ENCODE measurements at places on chromosomes 1 and 21.

- DNase-seq: peak; percentile 74
These were observed 61.3 kb downstream of the VCAM1 start for GRCh38 chr1:100780814-100781213.

DNA sequence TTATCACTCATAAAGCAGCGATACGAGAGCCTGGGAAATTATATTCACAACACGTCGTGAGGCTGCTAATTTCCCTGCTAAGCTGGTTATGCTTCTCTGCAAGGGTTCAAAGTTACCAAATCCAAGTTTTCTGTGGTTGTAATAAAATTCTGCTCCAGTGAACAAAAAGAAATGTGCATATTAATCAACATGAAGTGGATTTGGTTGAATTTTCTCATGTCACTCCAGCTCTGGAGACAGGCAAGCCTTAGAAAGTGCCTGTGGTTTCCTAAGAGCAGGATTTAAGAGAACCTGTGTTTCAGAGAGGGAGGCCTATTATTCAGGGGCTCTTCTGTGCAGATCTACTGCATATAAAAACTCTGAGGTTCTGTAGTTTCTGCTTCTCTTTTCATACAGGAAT is 87.5 kb downstream of the WLS start:
- DNase-seq: no peak

DNA sequence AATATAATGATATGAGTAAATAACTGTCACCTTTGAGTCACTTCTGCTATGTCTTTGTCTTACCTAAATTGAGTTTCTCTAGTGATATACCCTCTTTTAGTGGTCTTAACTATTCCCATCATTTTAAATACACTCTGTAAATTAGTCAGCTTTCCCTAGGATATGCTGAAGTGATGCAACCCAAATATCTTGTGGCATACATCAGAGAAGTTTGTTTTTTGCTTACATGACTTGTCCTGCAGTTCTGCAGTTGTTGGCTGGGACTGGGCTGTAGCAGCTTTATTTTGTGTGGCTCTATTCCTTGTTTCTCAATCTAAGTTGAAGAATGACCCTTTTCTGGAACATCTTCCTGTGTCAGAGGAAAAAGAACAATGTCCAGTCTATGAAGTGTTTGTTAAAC is 76.4 kb downstream of the TTC3 start:
- no peak for DNase-seq

- no peak for DNase-seq
These were observed 138.8 kb downstream of the HHAT start for GRCh38 chr1:210467440-210468043.

DNA sequence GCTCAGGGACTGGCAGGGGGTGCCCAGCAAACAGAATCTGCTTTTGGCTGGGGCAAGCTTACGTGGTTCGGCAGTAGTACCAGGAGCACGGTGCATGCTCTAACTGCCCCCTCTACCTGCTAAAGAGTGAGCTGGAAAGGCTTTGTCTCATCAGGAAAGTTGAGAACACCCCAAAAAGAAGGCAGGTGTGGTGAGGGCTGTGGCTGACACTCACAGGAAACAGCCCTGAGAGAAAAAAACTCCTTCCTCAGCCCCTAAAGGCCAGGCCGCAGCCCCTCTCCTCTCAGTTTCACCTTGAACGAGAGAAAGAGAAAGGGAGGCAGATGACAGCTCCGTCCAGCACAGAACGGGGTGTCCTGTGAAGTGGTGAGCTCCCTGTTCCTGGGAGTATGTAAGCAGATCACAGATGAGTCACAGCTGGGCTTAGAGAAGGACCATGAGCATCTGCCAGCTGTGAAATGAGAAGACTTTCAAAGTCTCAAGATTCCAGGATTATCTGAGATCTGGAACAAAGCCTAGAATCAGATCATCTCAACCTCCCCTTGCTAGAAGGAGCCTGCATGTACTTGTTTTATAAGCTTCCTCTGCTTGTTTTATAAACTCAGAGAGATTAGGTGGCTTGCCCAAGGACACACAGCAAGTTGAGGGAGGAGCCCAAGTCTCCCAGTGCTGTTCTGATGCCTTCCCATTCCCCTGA is 13.4 kb downstream of the LAPTM5 start:
- no peak for DNase-seq

GRCh38 chr1:36134505-36135329 is 9.7 kb upstream of the COL8A2 start:
- peak; percentile 81 for DNase-seq

GRCh38 chr1:201299968-201300367 is 16.7 kb downstream of the PKP1 start:
- DNase-seq: no peak

GRCh38 chr1:231866392-231867331 is 240.1 kb downstream of the DISC1 start:
- peak; percentile 62 for DNase-seq

- no peak for DNase-seq
These were observed 673.7 kb upstream of the BRINP3 start for GRCh38 chr1:191151321-191151807.

DNA sequence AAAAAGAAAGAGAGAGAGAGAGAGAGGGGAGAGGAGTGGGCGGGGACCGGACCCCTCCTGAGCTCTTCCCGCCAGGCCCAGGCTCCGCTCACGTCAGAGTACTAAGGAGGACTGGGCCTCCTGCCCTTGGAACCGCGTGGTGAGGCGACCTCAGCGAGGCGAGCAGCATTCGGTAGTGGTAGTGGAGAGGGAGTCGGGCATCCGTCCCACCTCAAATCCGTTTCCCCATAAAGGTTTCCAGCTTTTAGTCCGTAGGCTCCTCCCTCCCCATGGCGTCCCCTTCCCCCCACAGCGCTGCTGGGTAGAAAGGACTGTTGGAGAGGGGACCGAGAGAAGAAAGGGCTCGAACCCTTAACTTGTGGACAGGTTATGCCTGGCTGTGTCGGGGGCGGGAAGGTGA is 124.4 kb upstream of the BARHL2 start:
- peak; percentile 16 for DNase-seq

DNA sequence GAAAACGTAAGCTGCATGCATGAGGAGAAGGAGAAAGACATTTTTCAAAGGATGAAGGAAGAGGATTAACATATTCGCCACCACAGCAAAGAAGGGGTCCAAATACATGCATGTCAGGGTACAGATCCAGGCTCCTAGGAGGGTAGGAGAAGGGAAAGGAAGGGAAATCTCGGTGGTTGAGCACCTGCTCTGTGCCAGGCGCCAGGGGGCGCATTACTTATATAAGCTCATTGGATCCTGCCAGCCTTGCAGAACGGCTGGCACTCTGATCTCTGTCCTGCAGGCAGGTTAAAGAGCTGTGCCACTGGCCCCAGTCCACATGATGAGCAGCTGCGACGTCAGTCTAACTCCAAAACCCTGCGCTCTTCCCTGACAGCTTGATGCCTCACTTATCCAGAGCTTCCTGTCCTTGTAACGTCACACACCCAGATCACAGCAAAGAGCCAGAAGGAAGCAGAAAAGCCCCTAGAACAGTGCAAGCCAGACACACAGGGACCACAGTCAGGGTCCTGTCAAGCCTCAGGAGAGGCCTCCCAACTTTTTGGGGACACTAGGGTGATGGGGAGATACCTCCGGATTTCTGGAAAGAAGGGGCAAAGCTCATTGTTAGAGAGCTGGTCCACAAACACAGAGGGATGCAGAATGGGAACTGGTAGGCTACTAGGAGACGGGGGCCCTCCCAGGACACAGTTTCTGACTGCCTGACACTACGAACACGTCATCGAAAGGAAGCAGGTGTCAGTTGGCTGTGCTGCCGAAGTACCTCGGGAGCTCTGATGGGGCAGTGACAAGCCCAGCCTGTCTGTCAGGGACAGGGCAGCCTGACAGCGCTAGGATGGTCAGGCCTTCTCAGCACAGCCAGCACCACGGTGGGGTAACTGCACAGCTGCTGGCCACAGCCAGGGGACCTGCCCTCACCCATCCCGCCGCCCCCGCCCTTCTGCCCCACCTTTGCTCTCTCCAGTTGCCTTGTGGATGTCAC is 99.1 kb downstream of the BEND5 start:
- DNase-seq: peak; percentile 78

DNA sequence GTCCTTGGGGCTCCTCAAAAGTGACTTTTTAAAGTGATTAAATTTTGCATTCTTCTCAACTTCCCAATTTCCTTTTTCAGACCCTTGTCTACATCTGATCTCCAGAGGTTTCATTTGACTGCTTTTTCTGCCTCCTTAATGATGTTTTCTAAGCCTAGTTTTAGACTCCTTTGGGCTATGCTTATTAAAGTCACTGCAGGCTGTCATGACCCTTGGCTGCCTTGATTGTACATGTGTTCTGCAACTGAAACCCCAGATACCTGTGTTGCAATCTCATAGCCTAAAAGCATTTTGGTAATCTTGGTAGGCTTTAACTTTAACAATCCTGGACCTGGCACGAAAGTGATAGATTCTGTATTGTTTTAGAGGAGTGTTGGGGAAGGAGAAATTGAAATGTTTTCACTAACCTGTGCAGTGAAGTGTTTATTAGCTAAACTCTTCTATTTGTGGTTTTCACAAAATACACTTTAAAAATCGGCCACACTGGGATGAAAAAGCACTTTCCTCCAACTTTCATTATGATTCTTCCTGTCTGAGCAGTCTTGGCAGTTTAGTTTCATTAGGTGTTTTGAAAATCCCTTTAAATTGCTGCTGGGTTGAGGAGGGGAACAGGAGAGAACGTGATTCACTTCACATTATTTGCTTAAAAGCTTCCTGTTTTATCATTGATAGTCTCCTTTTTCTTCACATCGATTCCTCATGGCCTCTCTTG is 4.9 kb downstream of the MACO1 start:
- no peak for DNase-seq

DNA sequence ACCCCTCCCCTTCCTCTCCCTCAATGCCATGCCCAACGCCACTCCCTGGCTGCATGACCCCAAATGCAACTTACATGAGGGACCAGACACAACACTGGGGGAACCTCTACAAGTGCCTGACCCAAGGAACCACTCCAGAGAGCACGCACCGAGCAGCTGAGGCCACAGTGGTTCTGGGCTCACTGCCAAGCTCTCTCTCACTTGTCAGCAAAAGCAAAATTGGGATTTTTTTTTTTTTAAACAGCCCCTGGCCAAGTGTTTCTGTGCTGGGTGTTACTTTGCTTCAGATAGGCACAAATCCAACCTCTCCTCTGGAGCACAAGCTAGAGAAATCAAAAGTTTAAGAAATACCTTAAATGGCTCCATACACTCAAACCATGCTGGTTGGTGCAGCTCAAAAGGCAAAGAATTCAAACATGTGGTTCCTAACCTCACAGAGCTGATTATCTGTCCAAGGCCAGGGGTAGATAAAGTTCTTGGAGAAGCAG is 363.0 kb downstream of the SETD4 start:
- DNase-seq: no peak

- peak; percentile 71 for DNase-seq
These were observed 143.7 kb downstream of the DNM3 start for GRCh38 chr1:171984850-171985485.

- no peak for DNase-seq
These were observed 463.8 kb downstream of the USP25 start for GRCh38 chr21:16193496-16194094.

GRCh38 chr21:25453524-25453923 is 153.8 kb downstream of the MRPL39 start:
- DNase-seq: no peak

DNA sequence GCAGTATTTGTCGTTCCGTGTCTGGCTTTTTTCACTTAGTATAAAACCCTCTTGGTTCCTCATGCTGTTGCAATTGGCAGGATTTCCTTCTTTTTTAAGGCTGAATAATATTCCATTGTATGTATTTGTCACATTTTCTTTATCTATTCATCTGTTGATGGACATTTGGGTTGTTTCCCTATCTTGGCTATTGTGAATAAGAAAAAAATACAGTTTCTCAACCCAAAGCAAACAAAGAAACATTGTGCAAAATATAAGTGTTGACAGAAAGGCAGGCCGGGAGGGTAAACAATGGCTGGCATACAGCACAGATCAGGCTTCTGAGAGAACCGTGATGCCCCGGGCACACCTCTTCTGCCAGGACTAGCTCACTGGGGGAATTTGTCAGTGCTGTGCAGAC is 26.9 kb downstream of the NENF start:
- no peak for DNase-seq

DNA sequence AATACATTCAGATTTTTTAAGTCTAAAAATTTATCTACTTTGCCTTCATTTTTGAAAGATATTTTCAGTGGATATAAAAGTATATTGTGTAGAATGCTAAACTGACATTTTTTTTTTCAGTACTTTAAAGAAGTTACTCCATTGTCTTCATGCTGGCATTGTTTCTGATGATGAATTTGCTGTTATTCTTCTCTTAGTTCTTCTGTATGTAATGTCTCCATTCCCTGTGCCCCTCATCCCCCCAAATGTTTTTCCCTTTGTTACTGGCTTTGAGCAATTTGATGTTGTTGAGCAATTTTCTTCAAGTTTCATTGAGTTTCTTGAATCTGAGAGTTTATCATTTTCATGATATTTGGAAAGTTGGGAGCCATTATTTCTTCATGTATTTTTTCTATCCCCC is 20.8 kb upstream of the VANGL1 start:
- no peak for DNase-seq

DNA sequence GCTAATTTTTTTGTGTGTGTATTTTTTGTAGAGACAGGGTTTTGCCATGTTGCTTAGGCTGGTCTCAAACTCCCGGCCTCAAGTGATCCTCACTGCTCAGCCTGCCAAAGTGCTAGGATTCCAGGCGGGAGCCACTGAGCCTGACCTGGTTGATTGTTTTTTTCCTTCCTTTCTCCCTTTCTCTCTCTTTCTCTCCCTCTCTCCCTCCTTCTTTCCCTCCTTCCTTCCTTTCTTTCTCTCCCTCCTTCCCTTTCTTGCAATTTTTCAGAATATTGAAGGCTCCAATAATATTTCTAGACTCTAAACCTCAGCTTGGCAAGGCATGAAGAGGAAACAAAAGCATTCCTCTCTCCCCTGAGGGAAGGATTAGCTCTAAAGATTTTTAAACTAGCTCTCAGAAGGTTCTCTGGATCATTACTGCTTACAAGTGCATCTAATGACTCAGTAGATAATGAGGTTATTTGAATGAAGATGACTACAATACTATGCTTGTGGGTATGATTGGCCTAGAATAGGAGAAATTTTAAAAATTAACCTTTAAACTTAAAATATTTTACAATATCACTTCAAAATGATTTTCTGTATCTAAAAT is 68.5 kb upstream of the GADD45A start:
- peak; percentile 79 for DNase-seq

- DNase-seq: peak; percentile 90
These were observed 2.4 kb upstream of the DHDDS start for GRCh38 chr1:26429721-26430120.

DNA sequence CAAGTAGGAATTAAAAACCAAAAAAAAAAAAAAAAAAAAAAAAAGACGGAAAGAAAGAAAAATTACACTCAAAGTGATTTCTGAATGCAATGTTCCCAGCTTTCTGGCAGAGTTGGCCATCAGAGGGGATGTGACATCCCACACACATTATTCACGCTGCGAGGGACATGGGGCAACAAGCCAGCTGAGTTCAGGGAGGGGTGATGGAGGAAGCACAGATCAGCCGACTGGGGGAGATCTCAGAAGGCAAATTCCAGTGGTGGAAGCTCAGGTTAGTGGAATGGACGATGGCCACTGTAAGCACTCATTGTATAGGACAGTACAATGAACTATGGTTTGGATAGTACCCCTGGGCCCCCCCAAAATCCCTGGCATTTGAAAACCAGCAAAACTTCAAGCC is 311.9 kb downstream of the PCP4 start:
- DNase-seq: no peak

- no peak for DNase-seq
These were observed 1.4 kb upstream of the PAFAH2 start for GRCh38 chr1:25999041-25999800.

GRCh38 chr1:204461331-204462228 is 33.0 kb downstream of the PIK3C2B start:
- no peak for DNase-seq
